CD4-positive, CD25-positive, alpha-beta regulatory T cell (primary cell): ENCODE measurements at places on chromosomes 1 and 21.

DNA sequence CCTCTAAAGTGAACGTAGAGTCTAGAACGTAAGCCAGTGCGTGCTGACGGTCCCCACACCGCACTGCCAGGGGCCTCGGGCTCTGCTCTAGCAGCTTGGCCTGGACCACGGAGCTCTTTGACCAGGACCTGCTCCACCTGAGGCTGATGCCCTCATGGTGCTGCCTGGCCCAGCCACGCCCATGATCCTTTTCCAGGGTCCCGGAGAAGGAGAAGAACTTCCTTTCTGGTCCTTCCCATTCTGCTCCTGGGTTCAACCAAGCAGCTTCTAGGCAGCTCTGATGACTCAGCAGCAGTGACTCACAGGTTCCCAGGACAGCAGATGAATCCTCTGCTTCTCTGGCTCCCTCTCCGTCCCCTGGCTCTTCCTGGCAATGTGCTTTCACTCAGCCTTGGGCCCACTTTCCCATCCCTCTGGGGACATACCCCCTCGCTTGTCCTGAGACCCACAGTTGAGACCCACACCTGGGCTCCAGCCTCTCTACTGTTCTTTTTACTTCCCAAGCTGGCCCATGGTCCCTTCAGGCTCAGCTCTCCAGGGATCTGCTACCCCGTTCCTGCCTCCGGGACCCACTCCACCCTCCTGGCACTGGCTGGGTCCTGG, 246.3 kb upstream of the RAB4A start:
- no peak for DNase-seq

DNA sequence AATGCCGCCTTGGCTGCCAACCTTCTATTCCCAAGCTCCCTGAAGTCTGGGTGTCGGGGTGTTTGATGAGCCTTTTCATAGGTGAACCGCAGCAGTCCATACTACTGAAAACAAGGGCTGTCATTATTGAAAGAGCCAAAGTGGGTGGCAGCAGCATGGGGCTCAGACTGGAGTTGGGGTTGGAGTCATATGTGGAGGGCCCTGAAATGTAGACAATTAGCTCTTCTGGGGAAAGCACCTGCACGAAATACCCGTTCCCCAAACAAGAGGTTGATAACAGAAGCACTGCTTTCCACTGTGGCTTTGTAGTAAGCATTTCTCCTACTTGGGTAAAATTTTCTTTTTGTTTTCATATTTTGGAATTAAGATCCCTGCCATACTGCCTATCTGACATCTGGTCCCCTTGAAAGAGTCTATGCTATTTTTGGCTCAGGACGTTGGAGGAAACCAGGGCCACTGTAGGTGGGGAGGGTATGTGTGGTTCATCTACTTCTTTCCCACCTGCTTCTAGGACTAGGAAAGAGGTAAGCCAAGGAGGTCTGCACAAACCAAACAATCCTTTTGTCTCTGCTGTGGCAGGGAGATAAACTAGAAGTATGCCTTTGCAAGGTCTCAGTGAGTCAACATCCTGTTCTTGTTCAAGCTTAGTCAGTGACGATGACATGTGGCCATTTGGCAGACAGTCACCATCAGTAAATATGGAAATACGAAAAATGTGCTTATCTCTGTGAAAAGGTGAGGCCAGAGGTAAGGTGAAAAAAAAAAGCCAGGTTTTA, 197.0 kb upstream of the UBE2U start:
- no peak for DNase-seq

DNA sequence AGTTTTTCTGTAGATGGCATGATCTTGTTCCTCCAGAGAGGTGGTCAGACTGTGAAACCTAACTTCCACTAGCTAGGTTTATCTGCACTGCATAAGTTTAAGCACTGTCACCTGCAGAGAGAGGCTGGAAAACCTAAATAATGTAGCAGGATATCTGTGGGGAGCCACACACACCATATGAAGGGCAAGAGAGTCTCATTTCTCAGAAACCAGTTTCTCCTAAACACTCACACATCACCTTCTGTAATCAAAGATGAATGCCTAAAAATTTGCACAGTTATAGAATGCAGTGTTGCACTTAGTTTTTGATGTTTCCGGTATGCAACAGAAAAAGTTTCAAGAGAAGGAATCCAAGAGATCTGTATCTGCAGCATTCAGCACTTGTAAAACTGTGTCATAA, 654.6 kb downstream of the ADGRL2 start:
- DNase-seq, result no peak

DNA sequence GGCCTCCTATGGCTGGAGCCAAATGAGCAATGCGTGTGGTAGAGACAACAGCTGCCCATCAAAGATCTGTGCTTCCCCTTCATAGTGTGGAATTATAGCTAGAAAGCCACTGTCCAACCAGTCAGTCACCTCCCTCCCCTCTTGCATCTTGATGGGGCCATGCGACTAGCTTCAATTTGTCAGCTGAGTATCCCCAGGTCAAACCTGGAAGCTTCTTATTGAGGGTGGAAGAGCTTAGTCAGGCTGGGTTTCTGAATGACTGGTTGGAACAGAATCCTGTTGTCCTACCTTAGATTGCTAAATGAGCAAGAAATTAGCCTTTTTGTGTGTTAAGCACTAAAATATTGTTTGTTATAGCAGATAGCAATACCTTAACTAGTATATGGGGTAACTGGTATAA, 625.4 kb downstream of the PTPRC start:
- no peak for DNase-seq

DNA sequence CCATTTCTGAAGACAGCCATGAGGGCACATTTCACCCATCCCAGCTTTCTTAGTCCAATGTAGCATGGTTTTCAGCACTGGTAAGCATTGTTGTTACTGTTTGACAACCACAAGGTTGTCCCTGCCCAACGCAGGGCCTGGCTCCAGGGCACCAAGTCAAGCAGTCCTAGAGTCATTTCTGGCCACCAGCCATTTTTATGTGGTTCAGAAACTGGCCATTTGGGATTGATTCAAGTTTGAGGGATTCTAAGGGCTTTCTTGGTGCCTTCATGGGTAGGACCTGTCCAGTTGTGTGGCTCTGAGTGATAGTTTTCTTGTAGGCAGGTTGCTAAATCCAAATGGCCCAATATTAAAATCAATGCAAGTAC, 535.4 kb upstream of the USP24 start:
- no peak for DNase-seq

- no peak for DNase-seq
Observed at GRCh38 chr1:64881281-64881680, 85.1 kb downstream of the JAK1 start.

DNA sequence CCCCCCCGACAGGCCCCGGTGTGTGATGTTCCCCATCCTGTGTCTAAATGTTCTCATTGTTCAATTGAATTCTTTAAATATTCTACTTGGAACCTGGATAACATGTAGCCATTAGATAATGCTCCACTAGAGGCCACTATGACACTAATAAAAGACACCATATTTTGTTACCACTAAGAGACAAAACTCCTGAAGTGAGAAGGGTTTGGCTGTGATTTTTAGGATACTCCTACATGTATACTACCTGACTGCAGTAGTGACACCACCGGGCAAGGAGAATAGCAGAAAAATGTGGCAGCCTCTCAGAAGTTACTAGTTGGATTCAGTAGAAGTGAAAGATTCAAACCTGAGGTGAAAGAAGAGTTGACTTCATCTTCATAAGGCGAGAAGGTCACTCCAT, 36.0 kb downstream of the F5 start:
- DNase-seq, result no peak

- no peak for DNase-seq
Observed at GRCh38 chr1:245118806-245119205, 36.0 kb upstream of the KIF26B start.

DNA sequence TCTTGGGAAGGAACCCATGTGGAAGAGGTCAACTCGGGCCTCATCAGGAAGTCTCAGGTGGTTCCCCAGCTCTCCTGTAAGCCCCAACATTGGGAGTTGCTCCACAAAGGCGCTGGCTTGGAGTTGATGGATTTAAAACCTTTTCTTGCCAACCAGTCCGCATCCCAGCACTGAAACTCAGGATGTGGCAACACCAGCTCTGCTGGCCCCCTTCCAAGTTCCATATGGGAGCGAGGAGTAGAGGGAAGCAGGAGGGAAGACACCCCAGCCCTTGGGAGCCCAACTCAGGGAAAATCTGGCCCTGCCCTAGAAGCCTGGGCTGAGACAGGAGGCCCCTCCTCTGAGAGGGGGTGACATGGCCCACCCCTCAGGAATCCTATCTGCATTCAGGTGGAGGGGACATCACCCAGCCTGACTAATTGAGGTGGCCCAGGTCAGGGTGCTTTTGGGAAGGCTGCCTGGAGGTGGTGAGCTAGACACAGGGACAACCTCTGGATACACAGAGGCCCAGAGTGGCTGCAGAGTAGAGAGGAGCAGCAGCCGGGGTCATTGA, 33.1 kb upstream of the DMBX1 start:
- DNase-seq, result no peak

GRCh38 chr1:179929955-179930798, 24.4 kb upstream of the CEP350 start:
- DNase-seq, result no peak

DNA sequence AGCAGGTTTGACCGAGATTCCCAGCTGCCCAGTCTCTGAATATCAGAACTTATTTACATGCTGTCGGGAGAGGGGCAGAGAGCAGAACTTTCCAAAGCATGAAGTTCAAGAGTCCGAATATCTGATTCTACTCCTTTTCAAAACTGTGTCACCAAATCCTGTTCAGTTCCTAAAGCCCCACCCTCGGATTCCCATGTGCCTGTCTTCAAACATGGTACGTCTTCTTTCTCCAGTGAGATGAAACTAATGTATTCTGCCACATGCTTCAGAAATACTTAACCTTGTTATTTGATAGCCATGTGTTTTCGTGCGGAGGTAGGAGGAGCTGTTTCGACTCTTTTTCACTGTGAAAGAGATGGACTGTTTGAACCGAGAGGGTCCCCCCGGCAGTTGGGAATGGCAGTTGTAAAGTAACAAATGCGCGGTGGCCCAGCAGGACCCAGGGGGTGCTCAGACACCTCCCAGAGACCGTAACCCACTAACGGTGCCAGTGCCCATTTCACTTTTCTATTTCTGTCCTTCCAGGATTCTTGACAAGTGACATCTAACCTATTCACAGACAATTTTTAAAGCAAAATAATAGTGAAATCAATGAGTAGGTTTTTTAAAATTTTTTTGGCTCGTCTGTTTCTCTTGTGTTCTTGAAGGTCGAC, 67.2 kb downstream of the ZBTB18 start:
- DNase-seq, result no peak

DNA sequence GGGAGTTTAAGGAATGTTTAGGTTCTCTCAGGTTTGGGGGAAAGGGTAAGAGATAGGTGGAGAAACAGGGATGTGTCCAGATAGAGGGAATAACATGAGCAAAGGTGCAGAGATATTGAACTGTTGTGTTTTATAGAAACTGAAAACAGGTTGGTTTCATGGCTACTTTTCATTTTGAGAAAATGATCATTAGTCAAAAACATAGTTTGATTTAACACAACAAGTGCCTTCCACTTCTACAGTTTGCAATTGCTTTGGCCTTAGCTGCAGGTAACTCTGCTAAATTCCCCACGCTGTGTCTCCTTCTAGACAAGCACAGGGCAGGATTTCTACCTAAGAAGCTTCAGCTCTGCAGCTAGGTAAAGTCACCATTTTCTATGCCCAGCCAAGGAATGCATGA, 124.9 kb downstream of the RGS2 start:
- no peak for DNase-seq

- no peak for DNase-seq
Observed at GRCh38 chr1:234862944-234863515, 253.1 kb upstream of the IRF2BP2 start.

- DNase-seq, result no peak
Observed at GRCh38 chr1:20229171-20229570, 42.9 kb upstream of the PLA2G2C start.

DNA sequence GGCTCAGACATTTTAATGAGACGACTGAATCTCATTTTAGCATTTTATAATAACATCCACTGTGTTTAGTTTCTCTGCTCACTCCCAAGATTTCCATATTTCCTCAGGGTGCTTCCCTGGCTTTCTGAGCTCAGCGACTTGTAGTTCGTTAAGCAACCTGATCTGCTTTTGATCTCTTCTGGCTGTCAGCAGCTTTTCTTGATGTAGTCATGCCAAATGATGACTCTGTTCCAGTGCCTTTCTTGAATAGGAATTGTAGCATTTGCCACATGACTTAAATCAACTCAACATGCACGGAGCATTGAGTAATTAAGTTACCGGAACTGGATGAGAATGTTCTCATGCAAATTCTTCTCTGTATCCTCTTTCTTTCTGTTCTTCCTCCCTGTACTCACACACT, 246.1 kb downstream of the FMN2 start:
- DNase-seq, result no peak

DNA sequence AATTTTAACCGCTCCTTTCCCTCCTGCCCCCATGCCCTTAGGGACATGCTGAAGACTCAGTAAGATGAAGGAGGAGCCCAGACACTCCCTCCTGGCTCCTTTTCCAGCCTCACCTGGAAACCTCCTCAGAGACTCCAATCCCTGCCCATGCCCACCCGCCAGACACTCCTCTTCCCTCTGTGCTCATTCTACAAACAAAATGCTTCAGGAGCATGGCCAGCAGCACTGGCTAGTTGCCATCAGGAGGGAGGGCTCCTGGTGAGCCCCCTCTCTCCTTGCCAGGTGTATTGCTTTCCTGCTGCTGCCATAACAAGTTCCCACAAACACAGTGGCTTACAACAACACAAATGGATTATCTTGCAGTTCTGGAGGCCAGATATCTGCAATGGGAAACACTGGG, 126.1 kb downstream of the PSMG1 start:
- no peak for DNase-seq

GRCh38 chr1:53377438-53377841, 49.6 kb upstream of the LRP8 start:
- no peak for DNase-seq

DNA sequence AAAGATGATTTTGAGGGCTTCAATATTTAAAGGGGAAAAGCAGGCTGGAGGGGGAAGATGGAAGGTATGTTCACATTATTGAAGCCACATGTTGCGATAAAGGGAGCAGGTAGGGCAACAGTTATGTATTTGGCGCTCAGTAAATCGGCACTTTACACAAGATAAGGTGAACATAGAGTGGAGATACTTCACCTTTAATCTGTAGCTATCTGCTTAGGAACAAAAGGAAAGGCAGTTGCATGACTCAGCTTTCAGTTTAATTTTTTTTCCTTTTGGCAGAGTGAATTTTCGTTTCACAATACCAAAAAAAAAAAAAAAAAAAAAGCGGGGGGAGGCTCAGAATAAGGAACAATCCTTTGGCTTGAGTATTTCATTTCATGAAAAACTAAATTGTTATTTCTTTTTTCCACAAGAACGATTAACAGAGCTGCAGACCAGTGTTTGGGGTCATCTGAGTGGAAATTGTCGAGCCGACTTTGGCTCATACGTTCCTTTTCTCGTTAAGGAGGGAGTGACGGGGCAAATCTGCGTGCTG, 1.1 kb upstream of the COQ8A start:
- DNase-seq, result no peak

DNA sequence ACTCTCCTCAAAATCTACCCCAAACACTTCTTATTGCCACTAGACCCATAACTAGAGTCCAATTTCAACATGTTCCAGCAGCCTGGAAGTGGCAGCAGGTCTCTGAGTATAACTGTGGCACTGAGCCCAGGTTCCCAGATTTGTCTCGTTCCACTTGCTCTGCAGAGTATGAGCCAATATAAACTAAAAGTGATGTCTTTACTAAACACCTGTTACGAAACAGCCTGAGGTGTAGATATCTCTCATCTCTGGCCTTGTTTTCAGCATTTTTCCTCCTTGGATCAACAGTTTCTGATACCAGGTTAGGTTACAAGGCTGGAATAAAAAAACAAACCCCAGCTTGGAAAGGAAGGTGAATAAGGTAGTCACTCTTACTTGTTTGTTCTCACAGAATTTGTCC, 25.2 kb upstream of the PRDX6 start:
- DNase-seq, result no peak
